KG1 (cell line): ENCODE measurements at places on chromosomes 5 and 9.

DNA sequence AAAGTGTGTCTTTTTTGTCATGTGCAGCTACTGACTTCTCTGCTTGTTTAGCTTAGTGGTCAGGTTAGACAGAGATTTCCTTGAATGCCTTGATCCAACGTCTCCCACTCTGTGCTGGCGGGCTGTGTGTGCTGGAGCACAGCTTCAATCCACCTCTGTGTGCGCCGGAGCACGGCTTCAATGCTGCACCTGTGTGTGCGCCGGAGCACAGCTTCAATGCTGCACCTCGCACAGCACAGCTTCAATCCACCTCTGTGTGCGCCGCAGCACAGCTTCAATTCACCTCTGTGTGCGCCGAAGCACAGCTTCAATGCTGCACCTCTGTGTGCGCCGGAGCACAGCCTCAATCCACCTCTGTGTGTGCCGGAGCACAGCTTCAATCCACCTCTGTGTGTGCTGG, 69.0 kb upstream of the PHYKPL start:
- DNase-seq: no peak

- DNase-seq: no peak
These were observed 1.4 kb upstream of the IRX4 start for GRCh38 chr5:1883925-1884677.

- DNase-seq: no peak
These were observed 1.2 kb upstream of the CEMIP2 start for GRCh38 chr9:71769175-71770161.

- no peak for DNase-seq
These were observed 13.0 kb downstream of the APBA1 start for GRCh38 chr9:69658987-69659675.
